ENCODE measurements at places on chromosomes 11 and 22.

- no peak for DNase-seq
Measured at GRCh38 chr11:16969010-16969999, 44.9 kb downstream of the PLEKHA7 start.

DNA sequence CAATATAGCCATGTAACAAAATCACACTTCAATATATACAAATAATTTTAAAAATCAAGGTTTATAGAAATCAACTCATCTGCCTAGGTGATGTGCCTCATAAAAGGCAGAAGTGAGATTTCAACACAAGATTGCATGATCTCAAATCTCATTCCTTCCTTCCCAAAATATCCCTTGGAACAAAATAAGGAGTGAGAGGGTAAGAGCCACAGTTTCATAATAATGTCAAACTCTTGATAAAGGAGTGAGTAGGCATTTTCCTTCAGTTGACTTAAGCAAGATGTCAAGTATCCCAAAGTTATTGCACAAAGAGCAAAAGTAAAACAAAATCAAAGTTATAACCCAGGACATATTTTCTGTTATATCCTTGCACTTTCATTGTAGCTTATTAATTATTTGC is 81.3 kb downstream of the C22orf31 start:
- DNase-seq = no peak

GRCh38 chr11:120597250-120598215 is 86.0 kb downstream of the GRIK4 start:
- no peak for DNase-seq

- no peak for DNase-seq
Measured at GRCh38 chr22:38452373-38453065, 2.5 kb downstream of the KCNJ4 start.

DNA sequence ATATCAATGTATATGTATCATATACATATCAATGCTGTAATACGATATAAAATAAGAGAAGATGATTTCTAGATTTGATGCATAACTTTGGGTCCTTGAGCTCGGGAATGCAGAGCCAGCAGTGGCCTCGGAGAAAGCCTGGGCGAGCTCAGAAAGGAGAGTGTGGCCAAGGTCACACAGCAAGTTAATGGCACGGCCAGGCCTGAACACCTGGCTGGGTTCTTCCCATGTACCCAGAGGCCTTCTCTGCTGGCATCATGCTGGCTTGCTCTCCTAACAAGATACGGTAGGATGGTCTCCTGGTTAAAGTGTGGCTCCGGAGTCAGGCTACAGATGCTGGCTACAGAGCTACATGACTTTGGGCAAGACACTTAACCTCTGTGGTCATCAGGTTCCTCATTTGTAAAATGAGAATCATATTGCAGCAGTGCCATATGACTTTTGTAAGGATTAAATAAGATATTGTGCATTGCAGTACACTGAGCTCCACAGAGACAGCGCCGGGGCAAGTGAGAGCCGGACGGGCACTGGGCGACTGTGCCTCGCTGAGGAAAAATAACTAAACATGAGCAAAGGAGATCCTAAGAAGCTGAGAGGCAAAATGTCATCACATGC is 29.9 kb downstream of the TPST2 start:
- DNase-seq = no peak

DNA sequence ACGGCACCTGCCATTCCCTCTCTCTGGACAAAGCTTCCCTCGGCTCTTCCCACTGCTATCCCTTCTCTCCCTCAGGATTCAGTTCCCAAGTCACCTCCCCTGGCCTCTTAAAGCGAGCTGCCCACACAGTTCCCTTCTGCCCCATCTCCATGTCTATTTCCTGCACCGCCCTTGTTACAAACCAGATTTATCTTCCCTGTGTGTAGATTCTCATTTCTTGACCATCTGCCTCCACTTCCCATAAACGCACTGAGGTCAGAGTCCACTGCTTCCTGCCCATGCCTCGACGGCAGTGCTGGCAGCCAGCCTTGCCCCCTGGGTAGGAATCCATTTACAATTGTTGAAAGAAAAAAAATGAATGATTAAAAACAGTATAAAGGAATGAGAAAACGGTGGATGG is 11.6 kb upstream of the APOBEC3B start:
- no peak for DNase-seq

DNA sequence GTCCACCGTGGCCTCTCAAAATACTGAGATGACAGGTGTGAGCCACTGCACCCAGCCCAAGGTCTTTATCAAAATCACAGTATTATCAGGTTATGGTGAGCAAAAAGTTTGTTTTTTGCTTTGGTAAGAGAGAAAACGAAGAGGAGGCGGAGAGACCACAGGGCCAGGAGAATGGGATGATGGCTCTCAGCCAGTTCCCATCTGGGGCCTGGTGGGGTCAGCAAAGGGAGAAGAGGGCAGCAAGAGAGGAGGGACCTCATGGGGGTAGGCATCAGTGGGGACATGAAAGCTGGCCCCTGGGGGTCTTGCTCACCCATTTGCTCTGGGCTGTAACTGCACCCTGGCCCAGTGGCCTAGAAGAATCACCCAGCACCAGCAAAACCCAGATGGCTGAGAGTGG is 190.2 kb downstream of the SHANK2 start:
- no peak for DNase-seq

- DNase-seq = no peak
Measured at GRCh38 chr11:2447951-2448650, 3.3 kb downstream of the KCNQ1 start.

DNA sequence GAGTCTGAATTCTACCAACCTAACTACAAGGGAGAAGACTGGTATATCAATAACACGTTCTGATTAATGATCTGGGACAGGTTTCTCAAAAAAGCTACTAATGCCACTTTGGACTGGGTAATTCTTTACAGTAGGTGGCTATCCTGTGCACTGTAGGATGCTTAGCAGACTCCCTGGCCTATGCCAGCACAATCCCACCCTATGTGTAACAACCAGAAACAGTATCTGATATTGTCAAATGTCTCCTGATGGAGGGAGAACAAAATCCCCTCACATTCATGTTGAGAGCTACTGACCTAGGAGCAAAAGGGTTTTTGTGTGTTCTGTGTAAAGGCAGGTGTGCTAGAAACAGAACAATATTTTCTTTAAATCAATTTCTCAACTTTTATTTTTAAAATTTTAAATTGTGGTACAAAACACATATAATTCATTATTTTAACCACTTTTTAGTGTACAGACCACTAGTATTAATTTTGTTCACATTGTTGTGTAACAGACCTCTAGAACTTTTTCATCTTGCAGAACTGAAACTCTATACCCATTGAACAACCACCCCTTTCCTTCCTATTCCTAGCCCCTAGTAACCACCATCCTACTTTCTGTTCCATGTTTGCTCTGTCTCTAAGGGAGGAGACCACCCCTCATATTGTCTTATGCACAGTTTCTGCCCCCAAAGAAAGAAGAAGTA is 2.1 kb upstream of the MS4A6A start:
- no peak for DNase-seq

DNA sequence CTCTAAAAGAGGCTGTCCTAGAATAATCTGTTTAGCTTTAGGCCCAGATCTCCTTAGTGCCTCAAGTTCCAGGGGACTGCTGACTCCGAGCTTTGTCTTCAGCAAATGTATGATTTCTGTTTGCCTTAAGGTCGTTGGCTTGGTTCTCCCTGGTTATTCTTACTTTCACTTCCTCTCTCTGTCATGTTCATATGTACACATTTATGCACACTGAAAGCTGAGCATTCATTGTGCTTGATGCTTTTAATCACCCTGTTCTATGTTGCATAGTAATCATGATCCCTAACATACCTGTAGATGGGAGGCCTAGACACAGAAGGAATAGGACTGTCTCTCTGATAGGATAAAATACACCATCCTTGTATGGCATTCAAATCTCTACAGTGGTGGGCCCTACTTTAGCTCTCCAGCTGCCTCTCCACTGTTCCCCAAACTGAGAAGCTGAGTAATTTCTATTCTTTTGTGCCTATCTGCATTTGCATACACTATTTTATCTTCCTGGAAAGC is 7.2 kb downstream of the PPFIBP2 start:
- no peak for DNase-seq

DNA sequence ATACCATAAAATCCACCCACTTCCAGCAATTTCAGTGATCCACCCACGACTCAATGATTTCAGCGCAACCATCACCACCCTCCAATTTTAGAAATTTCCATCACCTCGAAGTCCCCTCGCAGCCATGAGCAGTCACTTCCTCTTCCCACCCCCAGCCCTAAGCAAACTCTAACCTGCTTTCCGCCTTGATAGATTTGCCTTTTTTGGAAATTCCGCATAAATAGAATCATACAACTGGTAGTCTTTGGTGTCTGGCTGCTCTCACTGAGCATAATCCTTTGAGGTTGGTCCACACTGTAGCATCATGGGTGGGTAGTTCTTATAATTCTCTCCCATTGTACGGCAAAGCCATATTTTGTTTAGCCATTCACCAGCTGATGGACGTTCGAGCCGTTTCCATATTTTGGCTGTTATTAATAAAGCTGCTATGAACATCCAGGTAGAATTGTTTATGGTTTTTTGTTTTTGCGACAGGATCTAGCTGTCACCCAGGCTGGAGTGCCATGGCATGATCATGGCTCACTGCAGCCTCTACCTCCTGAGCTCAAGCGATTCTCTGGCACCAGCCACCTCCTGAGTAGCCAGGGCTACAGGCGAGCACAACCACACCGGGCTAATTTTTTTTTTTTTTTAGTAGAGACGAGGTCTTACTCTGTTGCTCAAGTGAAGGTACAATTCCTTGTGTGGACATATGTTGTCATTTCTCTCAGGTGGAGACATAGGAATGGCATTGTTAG is 16.0 kb downstream of the PIM3 start:
- no peak for DNase-seq

DNA sequence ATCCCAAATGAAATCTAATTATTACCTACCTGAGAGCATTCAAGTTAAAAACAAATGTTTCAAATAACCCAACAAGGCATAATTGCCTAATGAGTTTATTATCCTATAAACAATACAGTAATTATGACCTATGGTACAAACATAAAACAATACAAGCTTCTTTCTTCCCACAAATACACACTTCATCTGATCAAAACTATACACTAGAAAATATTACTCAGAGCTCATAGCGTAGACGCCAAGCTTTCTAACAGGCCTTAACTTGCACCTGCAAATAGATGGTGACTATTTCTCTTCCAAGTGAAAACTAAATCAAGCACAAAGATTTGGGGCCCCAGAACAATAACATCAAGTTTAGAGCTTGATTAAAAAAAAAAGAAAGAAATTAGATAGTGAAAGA is 78.1 kb downstream of the SOX6 start:
- DNase-seq = no peak

DNA sequence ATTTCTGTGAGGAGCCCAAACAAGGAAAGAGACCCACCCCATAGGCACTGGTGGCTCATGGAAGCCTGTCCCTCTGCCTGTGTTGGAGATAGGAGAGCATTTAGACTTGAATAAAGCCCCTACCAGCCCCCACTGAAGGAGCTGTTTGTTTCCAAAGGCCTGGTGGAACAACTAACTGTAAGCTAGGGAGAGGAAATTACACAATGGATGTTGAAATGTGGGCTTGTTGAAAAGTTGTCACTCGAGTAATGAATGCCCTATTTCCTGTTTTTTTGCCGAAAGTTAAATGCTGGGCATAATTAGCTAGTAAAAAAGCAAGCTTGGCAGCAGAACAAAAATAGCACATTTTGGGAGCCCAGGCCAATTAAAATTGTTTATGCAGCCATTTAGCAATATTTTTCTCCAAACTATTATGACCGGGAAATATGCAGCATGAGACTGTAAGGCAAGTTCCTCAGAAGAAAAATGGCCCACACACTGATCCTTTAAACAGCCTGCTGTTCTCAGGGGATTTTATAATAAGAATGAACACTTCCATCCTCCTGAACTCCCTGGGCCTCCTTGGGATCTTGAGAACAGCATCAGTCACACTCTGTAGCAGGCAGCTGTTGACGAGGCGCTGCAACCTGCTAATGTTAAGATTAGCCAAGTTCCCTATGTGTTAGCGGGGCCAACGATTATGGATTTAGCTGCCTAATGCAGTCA is 38.6 kb upstream of the LMO2 start:
- DNase-seq = no peak

DNA sequence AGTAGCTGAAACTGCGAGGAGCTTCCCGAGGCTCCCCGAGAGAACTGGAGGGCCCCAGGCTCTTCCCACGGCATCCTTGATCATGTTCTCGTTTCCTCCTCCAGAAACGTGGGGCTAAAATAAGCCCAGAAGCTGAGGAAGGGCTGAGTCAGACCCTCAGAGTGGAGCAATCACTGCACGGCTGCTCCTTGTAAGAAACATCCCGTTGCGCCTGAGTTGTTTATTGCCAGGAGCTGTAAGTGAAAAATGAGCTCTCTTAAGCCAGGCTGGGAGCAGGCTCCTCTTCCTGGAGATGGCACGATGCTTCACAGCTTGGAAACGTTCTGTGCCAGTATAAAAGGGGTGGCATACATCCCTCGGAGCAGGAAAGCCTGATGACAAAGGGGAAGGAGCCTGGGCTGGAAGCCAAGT is 47.3 kb upstream of the SYN3 start:
- DNase-seq = no peak
